ENCODE measurements at places on chromosomes 4 and X.

- ATAC-seq: no peak
Measured at GRCh38 chr4:62119195-62119594, 919.1 kb downstream of the ADGRL3 start.

GRCh38 chr4:41178372-41179370 is 35.7 kb downstream of the APBB2 start:
- ATAC-seq: no peak

DNA sequence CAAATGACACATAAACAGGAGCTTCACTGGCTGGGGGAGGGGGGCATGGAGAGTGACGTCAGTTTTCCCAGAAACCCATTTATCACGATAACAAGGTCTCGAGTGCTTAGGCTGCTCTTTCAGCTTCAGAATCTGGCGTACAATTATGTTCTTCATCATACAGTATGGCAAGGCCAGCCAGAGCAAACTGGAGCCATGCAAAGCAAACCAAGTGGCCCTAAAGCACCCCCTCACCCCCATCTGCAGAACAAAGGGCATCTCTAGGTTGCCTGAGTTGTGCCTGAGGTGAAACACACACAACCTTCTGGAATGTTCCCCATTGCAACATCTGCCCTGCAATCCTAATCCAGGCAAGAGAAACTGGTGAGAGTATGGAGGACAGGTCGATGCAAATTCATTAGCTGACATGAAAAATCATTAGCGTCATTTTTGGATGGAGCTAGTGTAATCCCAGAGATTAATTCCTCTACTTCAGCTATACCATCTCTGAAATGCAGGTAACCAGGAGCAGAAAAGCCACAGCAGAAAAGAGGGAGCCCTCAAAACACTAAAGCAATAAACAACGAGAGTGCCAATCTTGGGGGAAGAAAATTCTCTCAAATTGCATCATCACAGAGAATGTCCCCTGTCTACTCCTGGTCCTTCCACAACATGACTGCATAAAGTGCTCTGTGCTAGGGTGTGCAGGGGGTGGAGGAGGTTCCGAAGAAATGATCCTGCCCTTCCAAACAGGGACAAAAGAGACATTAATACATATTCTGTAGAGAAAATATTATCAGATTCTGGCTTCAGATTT is 1.8 kb downstream of the SEPTIN6 start:
- ATAC-seq: no peak

DNA sequence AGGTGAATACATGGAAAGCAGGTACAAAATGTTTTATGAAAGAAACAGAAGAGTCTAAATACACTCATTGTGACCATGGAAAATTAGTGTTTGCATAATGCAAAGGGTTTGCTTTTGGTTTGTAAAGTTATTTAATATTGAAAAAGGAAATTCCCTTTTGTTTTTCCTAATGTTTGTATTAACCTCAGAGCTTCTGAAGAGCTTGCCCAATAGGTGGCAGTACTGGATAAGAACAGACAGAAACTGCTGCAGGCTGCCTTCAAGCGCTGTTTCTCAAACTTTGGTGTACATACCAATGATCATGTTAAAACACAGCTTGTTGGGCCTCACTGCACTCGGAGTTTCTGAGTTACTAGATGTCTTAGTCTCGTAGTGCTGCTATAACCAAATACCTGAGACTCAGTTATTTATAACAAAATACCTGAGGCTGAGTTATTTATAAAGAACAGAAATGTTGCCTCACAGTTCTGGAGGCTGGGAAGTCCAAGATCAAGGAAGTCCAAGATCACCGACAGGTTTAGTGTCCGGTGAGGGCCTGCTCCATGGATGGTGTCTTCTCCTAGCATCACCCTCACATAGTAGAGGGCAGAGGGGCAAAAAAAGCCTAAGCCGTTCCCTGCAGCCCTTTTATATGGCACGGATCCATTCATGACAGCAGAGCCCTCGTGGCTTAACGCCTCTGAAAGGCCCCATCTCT is 54.2 kb downstream of the SUPT20HL2 start:
- peak; percentile 74 for ATAC-seq

GRCh38 chr4:54941994-54942552 is 183.3 kb downstream of the KDR start:
- no peak for ATAC-seq

GRCh38 chr4:24655326-24655725 is 71.0 kb upstream of the DHX15 start:
- ATAC-seq: no peak

GRCh38 chr4:1720163-1720983 is 750 bp downstream of the TMEM129 start:
- peak; percentile 23 for ATAC-seq

- no peak for ATAC-seq
Measured at GRCh38 chr4:27442146-27442545, 581.5 kb downstream of the STIM2 start.

- ATAC-seq: no peak
Measured at GRCh38 chrX:8811611-8812010, 10.4 kb upstream of the FAM9A start.

DNA sequence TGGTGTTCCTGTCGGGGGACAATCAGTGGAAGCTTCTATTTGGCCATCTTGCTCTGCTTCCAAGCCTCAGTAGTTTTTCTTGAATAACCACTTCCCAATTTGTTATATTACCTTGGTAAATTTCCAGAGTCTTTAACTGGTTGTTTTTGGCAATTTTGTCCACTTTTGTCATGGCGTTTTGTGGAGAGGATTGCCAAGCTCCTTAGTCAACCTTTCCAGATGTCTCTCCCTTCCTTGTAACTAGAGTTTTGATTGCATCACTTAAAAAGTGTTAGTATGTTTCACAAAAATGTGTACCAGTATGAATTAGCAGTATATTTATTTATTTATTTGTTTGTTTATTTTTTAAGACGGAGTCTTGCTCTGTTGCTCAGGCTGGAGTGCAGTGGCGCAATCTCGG is 15.8 kb upstream of the UXT start:
- no peak for ATAC-seq

DNA sequence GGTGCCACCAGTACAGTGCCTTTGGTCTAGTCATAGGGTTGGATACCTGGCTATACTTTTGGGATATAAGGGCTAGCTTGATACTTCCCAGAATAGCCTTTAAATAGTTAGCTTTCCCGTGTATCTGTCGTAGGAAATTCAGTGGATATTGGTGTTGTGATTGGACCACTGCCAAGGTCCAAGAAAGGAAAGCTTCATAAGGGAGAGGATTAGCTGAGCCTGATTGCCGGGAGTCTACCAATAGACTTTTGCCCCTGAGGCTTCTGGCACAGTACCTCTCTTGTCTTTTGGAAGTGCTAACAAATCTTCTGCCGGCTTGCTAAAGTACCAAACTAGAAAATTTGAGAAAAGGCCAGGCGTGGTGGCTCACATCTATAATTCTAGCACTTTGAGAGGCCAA is 350.6 kb downstream of the CHIC1 start:
- ATAC-seq: no peak

DNA sequence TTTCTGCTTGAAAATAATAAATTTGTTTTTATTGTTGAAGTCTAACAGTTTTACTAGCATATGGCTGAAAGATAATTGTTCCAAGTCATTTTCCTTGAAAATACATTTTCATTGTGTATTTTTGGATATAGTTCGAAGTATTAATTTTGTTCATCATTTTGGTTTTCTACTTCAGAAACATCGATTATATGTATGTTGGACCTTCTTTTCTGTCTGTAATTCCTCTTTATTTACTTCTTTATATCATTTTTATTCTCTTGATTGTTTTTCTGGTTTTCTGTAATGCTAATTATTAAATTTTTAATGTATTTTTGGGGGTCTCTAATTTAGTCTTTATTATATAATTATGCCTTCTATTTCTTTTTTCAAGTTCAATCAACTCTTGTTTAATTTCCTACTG is 407.1 kb upstream of the FRG1 start:
- ATAC-seq: no peak

- no peak for ATAC-seq
Measured at GRCh38 chr4:170134821-170135220, 45.1 kb upstream of the AADAT start.

DNA sequence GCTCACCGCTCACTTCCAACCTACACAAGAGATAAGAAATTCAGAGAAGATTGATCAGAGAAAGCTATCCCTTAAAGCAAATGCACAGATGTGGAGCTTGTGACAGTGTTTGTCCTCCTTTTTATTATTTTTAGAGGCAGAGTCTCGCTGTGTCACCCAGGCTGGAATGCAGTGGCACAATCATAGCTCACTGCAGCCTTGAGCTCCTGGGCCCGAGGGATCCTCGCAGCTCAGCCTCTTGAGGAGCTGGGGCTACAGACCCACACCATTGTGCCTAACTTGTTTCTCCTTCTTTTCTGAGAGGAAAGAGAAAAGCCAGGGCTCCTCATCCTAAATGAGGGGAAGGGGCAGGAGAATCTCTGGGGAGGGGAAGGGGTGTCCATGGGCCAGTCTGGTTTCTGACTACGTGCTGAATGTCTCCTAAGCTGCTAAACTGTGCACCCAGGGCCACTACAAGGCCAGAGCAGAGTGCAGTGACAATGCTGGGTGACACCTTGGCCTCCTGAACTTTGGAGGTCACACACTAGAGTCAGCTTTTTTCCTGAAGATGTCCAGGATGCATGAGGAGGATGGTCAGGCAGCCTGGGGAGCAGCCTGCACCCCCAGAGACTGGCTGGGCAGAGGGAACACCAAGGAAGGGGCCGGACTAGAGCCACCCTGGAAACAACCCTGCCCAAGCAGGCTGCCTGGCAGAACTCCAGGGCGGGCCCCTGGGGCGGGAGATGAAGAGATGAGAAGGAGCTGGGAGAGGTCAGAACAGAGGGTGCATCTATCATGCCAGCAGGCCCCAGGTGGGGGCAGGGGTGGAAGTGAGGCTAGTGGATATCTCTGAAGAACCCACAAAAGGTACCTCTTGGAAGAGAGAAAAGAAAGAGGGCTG is 55.5 kb upstream of the PROM1 start:
- no peak for ATAC-seq

GRCh38 chr4:168509786-168510185 is 12.9 kb downstream of the PALLD start:
- no peak for ATAC-seq

GRCh38 chr4:79330720-79331119 is 4.9 kb upstream of the NAA11 start:
- no peak for ATAC-seq

GRCh38 chrX:97309487-97310116 is 425.9 kb downstream of the RPA4 start:
- ATAC-seq: no peak

GRCh38 chrX:9222299-9222698 is 188.4 kb upstream of the FAM9B start:
- no peak for ATAC-seq

DNA sequence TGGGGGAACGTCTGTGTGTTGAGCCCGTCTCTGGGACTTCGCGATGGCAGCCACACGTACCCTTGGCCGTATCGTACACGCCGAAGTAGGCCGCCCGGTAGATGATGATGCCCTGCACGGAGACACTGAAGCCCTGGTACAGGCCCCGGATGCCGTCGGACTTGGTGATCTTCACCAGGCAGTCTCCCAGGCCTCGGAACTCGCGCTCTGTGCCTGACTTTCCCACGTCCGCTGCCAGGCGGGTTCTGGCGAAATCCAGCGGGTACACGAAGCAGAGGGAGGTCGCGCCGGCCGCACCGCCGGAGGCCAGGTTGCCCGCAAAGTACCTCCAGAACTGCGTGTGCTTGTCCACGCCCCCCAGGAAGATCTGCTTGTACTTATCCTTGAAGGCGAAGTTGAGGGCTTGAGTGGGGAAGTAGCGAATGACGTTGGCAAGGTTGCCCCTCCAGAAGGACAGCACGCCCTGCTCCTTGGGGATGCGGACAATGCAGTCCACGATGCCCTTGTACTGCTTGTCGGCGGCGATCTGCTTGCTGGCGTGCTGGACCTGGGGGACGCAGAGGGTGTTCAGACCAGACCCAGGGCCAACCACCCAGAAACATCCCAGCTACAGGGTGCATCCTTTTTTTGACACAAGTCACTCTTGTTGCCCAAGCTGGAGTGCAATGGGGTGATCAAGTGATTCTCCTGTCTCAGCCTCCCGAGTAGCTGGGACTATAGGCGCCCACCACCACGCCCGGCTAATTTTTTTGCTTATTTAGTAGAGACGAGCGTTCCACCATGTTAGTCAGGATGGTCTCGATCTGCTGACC is 2.5 kb downstream of the SLC25A6 start:
- no peak for ATAC-seq

DNA sequence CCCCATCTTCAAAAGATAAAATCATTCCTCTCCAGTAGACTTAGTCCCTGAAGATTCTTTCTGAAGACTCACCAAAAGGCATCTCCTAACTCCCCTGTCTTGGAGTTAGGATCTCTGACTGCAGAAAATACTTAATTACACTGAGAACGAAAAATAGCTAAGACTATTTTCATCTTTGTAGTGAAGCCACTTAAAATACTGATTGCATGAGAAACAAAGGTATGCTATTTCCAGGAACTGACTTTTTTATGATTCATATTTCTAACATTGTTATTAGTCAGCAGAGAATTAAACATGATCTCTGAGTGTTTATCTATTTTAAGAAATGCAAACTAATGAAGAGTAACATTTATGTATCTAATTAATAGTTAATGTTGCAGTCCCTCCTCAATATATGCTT is 71.8 kb upstream of the NR3C2 start:
- ATAC-seq: no peak

DNA sequence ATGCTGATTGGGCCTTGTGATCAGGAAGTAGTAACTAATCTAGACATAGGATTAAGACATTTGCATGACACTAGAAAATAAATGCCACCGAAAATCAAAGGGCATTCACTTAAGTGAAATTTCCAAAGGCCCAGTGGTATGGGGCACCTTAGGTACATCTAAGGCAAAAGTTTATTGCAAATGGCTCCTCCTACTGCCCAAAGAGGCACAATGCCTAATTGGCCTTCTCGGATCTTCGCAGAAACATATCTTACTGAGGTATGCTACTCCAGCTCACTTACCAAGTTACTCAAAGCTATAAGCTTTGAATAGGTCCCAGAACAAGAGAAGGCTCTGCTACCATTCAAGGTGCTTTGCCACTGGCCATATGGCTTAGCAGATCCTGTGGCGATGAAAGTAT is 174.8 kb upstream of the CXCL13 start:
- ATAC-seq: no peak

DNA sequence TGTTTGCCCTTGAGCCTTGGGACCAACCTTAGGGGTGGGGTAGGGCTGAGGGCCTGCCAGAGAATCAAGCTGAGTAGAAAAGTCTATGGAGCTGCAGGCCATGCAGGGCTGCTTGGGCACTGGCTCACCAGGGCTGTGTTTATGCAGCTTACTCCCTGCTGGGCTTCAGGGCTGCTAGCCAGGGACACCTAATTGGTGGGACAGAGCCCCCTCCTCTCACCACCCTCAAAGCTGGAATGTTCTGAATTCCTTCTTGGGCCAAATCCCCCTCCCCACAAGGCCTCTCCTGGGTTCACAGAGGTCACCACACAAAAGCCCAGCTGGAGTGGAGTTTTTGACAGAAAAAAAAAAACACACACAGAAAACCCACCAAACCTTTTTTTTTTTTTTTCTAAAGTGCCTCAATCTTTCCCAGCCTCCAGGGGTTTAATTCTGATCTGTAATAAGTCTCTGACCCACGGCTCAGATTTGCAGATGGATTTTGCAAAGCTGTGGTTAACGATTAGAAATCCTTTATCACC is at the start of gene CLDN2:
Gene CLDN2 (plus strand): TSS at position 471 of the 521 bp plus-strand sequence. CDS start 7,827 bp downstream, outside the sequence.
- ATAC-seq: no peak

GRCh38 chrX:52359614-52360232 is 9.1 kb upstream of the XAGE2 start:
- no peak for ATAC-seq

Data from esophagus mucosa (tissue), 1 donor.